ENCODE measurements at places on chromosomes 3 and 15.

DNA sequence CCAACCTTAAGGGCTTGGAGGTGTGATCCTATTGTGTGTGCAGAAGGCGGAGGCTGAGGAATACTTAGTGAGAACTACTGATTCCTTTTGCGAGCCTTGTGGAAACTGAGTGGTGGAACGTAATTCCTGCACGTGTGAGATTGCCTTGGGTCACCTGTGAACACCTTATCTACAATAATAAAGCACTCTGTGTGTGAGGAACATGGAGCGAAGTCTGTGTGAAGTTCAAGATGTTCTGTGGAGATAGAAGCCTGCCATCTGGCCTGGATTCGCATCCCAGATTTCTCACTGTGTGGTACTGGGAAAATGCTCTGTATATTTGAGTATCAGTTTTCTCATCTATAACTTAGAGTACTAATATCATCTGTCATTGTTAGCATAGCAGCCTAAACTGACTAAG is 179.5 kb upstream of the PDZRN3 start:
- no peak for DNase-seq

GRCh38 chr3:78634316-78634715 is 1133.5 kb downstream of the ROBO1 start:
- DNase-seq: no peak

DNA sequence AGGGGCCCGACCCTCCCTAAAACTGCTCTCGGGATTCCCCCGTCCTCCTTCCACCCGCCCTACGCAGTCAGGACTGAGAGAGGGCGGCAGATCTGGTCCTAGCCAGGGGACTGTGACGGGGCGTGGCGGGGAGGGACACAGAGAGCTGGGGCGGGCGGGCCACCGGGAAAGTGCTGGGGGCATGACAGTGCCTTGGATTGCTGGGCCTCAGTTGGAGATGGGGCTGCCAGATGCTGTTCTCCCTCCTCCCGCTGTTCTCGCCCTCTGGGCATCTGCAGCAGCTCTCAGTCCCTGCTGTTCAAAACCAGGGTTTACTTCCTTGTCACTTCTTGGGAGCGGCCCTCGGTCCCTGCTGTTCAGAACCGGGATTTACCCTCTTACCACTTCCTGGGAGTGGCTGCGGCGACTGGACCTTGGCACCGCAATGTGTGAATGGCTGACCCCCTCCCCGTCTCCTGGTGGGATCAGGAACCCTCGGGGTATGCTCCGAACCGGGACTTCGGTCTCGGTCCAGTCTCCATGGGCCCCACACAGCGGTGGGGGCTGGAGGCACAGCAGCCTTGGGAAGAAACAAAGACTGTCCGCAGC is 1.8 kb upstream of the RPP25 start:
- DNase-seq: no peak

GRCh38 chr3:185341616-185342458 is 21.1 kb upstream of the MAP3K13 start:
- no peak for DNase-seq

GRCh38 chr15:45205192-45205591 is 17.4 kb upstream of the SHF start:
- peak; percentile 81 for DNase-seq

DNA sequence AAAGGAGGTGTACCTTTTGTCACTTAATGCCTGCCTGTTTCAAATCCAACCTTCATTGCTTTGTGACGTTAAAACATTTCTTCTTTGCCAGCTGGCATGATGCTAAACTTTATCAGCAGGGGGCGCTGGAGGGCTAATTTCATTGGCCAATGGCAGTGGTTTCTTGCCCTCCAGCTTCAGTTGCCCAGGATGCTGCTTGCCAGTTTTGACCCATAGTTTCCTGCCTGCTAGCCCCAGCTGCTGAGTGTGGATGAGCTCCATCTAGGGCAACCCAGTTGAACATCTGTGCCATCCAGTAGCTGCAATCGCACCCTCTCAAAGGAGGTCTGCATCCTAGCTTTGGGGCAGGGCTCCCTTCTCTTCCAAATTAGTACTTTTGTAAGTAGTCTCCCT is 22.1 kb downstream of the ACKR2 start:
- DNase-seq: peak; percentile 88

DNA sequence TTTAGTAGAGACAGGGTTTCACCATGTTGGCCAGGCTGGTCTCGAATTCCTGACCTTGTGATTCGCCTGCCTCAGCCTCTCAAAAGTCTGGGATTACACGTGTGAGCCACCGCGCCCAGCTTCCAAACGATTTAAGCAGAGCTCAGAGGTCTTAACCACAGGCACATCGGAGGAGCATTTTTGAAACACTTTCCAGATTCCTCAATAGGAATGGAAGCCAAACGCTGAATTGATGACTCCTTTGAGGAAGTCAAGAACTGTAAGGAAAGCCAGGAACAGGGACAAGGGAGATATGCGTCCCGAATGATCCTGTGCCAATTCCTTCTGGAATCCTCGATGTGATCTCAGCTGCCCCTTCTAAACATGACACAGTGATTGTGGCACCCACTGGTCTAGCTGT is 40.0 kb downstream of the TRH start:
- DNase-seq: no peak

- DNase-seq: no peak
Measured at GRCh38 chr3:146195030-146195429, 34.0 kb upstream of the PLOD2 start.

DNA sequence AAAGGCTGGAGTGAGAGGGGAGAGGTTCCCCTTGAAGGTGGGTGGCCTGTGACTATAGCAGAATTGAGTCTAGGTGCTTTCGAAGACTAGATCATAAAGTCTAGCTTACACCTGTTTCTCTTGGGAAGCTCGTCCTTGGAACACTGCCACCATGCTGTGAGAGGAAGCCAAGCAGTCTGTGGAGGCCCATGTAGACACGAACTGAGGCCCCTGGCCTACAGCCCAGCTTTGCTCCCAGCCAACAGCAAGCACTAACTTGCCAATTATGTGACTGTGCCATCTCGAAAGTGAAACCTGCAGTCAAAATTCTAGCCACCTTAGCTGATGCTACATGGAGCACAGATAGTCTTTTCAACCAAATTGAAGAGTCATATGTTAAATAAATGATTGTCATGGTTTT is 190.5 kb upstream of the NECTIN3 start:
- peak; percentile 10 for DNase-seq

- DNase-seq: peak; percentile 58
Measured at GRCh38 chr3:101950510-101950909, 101.2 kb downstream of the NFKBIZ start.

DNA sequence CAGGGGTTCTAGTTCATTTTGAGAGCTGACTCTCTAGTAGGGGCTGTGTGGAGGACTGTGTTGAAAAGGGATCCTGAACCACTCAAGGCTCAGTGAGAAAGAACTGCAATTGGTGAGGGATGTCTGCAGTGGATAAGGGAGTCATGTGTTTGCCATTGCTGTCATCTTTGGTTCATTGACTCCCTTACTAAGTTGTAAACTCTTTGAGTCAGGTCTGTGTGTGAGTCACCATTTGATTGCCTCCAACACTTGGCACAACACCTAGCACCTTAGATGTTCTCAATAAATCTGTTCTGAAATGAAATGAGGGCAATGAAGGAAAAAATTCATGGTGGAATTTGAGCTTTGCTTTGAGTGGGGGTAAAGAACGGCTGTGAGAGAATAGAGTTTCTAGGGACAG is 51.7 kb downstream of the PLS1 start:
- DNase-seq: no peak

DNA sequence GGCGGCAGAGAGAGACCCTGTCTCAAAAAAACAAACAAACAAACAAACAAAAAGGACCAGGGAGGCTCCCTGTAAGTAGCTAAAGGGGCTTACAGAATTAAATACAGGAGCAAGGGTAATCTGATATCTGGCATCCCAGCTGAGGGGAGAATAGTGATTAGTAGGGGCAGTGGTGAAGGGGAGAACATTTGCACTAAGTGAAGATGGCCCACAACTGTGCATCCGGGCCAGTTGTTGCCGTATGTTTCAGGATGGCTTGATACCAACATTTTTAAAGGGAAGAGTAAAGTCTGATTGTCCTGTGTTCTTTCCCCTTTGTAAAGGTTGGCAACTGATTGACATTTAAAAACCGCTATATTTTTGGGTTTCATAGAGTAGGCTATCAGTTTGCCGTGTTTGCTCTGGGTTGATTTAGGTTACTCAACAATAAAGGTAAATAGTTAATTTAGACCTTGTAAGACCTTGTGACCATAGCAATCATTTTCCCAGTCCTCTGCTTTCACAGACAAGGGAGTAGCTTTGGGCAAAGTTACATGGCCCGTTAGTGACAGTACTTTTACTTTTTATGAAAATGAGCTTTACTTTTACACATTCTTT is 167.8 kb downstream of the PTPRG start:
- no peak for DNase-seq

GRCh38 chr15:63539521-63539920 is 35.1 kb downstream of the USP3 start:
- DNase-seq: no peak

GRCh38 chr3:71478568-71478967 is 105.0 kb downstream of the FOXP1 start:
- DNase-seq: peak; percentile 49

DNA sequence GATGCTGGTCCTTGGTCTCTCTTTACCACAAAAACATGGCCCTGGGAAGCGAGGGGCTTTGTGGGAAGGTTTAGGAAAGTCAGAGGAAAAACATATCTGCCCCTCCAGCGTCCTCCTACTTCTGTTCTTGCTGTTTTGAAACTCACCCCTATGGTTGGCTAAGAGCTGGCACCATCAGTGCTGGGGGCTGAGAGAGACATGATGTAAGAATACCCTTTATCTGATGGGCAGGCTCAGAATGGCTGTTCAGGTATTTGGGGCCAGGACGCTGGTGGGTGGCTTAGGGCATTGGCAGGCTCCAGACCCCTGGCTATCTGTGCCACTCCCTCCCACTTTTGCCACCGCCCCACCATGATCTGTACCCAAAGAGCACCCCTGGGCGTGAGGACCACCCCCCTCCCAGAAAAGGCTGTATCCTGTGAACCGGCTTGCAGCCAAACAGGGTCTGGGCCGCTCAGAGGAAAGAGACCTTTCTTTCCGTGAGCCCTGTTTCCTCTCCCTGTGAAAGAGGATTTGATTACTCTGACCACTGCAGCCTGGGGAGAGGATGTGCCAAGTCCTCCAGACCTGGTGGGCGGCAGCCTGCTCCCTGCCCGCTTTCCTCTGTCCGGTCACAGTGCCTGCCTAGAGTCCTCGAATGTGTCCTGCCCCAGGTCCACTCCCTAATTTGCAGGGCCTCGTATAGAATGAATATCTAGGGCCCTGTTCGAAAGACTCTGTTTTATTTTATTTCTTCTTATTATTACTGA is 61.3 kb upstream of the SLC6A6 start:
- no peak for DNase-seq

DNA sequence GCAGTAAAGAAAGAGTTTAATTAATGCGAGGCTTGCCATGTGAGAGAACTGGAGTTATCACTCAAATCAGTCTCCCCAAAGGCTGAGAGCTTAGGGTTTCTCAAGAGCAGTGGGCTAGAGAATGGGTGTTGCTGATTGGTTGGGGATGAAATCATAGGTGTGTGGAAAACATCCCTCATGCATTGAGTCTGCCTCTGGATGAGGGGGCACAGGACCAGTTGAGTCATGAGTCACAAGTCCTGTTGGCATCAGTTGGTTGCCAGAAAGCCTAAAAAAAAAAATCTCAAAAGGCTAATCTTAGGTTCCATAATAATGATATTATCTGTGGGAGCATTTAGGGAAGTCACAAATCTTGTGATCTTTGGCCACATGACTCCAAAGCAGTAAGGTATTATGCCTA is 800.3 kb downstream of the TUSC7 start:
- DNase-seq: no peak

DNA sequence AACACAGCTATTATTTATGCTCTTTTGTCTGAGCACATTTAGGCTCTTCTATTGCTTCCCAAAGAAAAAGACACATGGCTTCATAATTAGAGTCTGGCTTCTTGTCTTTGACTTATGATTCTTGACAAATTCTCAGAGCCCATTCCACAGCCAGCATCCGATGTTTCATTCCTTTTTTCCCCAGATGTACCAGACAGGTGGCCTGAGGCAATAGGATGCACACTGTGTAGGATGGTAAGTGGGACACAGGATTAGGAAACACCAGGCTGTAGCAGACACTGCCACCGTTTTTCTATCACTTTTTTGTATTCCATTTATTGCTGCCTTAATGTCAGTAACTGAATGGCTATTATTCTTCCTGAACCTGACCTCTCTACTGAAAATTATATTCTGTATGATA is 188.9 kb upstream of the CDIN1 start:
- DNase-seq: no peak

GRCh38 chr3:111035902-111036301 is 35.7 kb upstream of the NECTIN3 start:
- DNase-seq: no peak

DNA sequence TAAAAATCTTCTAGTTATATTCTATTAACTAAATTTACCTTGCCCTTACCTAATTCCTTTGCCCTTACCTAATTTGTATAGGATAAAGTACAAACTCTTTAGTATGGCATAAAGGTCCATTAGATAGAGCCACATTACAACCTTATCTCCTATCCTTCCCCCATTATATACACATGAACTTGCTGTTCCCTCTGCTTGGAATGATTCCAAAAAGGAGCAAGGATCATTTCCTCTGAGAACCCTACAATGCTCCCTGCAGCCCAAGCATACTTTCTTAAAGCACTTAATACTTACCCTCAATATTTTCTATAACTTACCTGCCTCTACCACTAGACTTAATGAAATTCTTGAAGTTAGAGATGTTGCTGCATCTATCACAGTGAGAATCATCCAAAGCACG is 118.9 kb upstream of the CCDC54 start:
- no peak for DNase-seq

DNA sequence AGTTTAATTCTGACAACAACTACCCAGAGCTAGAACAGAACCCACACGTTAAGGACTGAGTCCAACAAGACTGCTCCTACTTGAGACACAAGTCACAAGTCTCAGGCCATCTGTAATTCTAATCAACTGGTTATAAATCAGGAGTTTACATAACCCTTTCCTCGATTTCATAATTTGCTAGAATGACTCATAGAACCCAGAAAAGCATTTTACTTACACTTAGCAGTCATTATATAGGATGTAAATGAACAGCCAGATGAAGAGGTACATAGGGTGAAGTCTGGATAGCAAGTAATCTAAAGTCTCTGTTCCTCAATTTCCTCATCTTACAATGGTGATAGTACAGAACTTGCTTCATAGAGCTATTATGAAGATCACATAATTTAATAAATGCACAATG is 1018.2 kb downstream of the DIPK2A start:
- DNase-seq: no peak

- DNase-seq: peak; percentile 17
Measured at GRCh38 chr3:115836944-115837343, 213.6 kb downstream of the GAP43 start.

All from activated CD4-positive, alpha-beta T cell treated with anti-CD3 and anti-CD28 coated beads, Interleukin-2, Interleukin-6, amounts not matched to agents 100 ng/mL and 50 ng/mL, durations not matched to agents 16 hours and 8 hours (primary cell).